Kidney capillary endothelial cell (primary cell): ENCODE measurements at places on chromosomes 5 and 9.

- DNase-seq: no peak
Measured at GRCh38 chr9:92638621-92639101, 31.3 kb downstream of the IPPK start.

DNA sequence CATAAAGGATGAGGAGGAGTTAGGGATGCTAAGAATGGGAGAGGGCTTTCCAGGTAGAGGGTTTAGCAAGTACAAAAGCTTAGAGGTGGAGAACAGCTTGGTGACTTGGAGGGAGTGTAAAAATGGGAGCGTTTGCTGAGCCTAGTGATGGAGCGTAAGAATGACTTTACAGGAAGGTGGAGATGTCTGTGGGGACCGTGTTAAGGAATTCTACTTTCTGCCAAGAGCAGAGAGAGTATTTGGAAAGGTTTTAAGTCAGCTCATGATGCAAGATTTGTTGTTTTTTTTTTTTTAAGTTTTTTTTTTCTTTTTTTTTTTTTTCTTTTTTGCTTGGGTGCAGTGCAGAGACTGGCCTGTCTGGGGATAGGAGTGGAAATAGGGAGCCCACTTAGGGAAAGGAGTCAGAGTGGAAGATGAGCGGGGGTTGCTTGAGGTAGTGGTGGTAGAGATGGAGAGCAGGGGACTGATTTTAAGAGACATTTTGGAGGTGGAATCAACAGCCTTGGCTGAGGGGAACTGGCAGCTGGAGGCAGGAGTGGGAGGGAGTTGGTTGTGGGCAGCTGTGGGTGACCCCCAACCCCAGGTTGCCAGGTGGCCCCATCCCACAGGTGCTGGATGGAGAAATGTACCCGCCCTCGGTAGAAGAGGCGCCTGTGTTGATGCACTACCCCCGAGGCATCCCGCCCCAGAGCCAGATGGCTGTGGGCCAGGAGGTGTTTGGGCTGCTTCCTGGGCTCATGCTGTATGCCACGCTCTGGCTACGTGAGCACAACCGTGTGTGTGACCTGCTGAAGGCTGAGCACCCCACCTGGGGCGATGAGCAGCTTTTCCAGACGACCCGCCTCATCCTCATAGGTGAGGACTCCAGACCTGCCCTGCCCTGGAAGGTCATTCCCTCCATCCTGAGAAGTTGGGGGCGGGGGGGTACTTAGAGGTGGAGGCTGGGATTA, 12.4 kb downstream of the PTGS1 start:
- no peak for DNase-seq

DNA sequence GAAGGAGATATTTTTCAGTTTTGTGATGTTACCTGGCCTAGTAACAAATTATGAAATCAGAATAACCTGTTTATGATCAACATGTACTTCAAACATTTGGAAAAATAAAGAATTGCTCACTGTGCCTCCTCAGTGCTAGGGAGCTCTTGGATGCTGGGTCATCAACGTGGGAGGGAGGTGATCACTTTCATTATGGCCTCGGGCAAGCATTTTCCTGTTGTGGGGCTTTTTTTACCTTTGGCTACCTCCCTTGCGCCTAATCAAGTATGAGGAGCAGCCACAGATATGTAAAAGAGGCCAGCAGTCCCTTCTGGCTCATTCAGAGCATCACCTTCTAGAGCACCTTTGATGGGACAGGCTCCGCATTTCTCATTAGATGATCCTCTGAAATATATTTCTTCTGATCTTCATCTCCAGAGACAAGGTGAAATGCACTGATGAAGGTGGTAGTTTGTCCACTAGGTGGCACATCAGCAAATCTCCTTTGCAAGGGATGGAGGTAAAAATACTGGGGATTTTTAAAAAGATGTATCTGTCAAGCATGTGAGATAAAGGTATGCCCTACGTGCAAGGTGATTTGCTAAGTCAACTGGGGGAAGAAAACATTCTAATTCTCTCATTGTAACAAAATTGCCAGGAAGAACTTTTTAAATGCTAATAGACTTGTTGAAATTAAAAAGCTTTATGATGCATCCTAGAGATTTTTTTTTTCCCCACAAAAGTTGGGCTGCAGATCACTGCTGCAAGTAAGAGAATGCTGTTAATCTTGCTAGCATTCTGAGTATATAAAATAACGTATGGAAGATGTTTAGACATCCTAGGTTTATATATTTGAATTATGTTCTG, 218.2 kb downstream of the MAST4 start:
- DNase-seq: peak; percentile 61

- DNase-seq: no peak
Measured at GRCh38 chr9:77883846-77884771, 147.5 kb downstream of the GNAQ start.

GRCh38 chr5:174307031-174307408, 261.5 kb downstream of the NSG2 start:
- no peak for DNase-seq

GRCh38 chr9:33800886-33801285, 5.5 kb downstream of the PRSS3 start:
- DNase-seq: no peak

DNA sequence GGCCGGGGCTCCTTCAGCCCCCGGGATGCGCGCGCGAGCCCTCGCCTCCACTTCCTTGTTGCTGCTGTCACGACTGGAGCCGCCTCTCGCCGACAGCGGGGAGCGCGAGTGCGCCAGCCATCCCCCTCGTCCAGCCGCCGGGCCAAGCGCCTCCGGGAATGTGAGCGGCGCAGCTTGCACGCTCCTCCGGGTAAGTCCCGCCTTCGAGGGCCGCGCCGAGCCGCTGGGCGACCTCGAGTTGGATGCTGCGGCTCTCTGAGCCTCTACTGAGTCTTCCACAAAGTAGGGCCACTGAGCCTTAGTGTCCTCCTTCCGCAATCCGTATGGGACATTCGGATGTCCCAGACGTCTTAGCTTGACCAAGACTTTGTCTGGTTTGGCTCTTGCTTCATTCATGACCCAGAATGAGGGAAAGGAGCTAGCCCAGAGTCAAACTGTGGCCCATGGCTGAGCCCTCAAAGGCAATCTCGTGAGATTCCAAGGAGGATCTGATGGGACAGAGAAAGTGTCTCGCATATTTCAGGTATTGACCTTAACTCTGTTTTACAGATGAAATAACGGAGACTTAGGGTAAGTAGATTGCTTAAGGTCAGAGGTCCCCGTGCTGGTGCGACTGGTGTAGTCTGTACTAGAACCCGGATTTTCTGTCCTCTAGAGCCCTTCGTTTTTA, 586 bp downstream of the HMGXB3 start:
- no peak for DNase-seq
